Endothelial cell of umbilical vein (primary cell): ENCODE measurements at places on chromosomes 11 and 22.

GRCh38 chr11:35247863-35248262 lies 108.9 kb downstream of the CD44 start:
- DNase-seq, result no peak

DNA sequence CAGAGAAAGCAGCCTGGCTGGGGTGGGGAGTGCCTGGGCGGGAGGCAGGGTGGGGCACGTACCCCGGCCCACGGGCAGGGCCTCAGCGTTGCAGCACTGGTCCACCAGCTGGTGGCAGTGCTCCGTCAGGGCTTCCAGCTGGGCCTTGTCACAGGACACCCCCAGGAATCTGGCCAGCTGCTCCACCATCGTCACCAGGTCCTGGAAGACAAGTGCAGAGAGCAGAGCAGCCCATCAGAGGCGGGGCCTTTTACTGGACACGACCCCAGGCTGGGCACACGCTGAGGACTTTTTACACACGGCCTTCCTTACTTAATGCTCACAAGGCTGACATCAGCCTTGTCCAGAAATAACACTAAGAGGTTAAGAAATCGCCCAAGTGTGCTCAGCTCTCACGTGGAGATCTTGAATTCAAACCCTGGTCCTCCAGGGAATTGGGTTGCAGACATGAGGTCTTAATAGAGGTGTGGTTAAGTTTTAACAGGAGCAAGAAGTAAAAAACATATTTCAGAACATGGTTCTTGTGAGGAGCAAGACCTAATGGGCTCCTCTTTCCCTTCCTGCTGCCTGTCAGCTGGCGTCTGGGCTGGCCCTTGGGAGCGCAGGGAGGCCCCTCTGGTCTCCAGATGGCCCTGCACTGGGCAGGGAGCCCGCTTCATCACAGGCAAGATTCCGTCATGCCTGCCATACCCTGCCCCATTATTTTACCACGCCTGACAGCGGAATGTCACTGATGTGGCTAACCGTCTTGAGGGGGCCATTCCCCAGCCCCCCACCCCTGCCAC lies 17.1 kb upstream of the EFCAB6 start:
- DNase-seq, result no peak

DNA sequence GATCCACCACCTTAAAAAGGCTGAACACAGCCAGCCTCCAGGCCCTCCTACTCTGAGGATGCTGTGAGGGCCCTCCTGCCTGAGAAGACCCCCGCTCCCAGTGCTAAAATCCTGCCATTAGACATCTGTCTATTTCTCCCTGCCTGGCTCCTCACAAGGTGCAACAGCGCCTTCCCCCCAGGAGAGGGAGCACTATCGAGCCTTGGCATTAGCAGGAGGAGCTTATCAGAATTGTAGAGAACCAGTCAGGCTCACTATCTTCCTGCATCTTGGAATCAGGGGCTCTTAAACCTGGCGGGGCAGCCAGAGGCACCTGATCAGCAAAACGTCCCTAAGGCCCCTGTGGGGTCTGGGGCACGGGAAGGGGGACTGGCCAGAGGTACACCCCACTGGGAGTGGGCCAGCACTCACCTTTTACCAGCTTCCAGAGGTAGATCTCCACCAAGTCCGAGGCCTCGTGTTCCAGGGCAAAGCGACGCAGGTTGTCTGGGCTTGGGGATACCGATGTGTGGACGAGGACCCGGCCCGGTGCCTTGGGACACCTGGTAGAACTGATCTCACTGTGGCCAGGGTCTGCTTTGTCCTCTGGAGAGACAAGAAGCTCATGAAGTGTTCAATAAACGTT lies 28.7 kb downstream of the CHRDL2 start:
- DNase-seq, result peak; percentile 73

DNA sequence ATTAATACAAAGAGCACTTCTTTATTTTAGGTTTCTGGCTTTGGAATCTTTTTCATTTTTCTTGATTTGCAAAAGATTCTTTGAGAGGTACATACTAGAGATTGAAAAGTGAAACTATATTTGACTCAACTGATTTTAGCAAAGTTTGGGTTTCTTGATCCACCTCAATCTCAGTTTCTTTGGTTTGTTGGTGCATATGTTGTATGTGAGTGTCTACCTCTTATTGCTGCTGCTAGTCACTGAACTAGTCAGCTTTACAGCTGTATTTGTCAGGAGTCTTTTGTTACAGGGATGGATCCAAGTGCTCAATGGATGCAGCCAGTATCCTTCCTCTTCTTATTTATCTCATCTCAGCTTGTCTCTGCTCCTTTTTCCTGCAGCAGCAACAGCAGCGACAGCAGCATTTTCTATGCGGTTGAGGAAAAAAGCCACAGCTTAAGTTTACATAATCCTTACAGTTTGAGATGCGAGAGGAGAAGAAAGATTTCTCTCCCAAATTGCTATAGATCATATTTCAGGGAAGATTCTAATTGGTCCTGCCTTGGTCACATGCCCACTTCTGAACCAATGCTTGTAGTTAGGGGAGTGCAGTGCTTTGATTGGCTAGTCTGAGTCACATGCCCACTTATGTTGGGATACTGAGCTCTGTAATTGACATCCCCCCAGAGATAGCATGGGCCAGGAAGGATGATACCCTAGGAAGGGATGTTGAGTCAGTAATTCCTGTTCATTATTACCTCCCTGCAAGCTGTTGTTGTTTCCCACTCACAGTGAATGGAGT lies 10.0 kb upstream of the ZNRF3 start:
- no peak for DNase-seq

GRCh38 chr22:45912910-45913309 lies 64.1 kb downstream of the WNT7B start:
- no peak for DNase-seq

GRCh38 chr22:41998361-41999261 lies at the start of gene WBP2NL:
TSS of gene WBP2NL (plus strand) at chr22:41998788. CDS start at chr22:41998819, 31 bp downstream.
- DNase-seq, result peak; percentile 79

GRCh38 chr22:29673361-29674066 lies 46.3 kb upstream of the CABP7 start:
- no peak for DNase-seq

GRCh38 chr22:22547692-22548300 lies 11.3 kb downstream of the PRAME start:
- no peak for DNase-seq

DNA sequence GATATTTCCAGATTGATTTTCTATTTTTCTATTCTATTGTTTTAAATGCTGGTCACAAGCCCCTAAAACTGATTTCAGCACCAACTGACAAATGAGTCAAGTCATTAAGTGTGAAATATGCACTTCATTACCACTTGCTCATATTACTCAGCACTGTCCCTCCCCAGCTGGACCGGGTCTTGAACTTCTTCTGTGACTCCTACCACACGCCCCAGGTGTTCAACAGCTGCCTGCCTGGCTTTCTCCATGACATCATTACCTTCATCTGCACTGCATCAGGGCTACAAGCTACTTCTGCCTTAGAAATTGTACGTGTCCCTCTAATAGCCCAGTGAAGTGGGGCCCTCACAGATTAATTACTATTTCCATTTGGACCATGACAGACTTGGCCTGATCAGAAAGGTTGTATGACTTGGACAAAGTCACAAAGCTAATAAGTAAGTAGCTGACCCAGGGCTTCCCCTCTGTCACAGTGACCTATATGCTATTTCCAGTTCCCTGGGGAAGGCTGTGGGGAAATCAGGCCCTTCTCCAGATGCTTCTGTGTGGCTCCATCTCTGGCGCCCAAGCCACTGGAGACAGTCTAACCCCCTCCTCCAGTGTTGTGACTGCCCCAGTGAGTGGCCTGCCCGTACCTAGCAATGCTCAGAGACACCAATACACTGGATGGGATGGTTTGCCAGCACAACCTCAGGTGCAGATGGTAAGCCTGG lies 18.1 kb downstream of the TBC1D10A start:
- no peak for DNase-seq

DNA sequence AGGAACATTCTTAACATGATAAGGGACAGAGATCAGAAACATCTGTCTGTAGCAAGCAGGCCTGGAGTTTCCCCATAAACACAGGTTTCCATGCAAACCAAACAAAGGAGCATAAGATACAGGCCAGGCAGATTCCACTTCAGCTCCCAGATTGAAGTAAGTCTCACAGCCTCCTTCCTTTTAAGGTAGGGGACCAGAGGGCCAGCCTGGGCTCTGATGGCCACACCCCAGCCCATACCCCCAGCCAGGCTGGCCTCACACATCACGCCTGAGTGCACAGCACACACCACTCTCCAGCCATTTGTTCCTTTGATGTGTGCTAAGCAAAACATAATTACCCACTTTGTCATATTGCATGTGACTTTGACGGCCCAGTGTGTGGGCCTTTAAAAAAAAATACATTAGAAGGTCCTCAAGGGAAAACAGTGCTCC lies 518.7 kb downstream of the NTM start:
- DNase-seq, result no peak

DNA sequence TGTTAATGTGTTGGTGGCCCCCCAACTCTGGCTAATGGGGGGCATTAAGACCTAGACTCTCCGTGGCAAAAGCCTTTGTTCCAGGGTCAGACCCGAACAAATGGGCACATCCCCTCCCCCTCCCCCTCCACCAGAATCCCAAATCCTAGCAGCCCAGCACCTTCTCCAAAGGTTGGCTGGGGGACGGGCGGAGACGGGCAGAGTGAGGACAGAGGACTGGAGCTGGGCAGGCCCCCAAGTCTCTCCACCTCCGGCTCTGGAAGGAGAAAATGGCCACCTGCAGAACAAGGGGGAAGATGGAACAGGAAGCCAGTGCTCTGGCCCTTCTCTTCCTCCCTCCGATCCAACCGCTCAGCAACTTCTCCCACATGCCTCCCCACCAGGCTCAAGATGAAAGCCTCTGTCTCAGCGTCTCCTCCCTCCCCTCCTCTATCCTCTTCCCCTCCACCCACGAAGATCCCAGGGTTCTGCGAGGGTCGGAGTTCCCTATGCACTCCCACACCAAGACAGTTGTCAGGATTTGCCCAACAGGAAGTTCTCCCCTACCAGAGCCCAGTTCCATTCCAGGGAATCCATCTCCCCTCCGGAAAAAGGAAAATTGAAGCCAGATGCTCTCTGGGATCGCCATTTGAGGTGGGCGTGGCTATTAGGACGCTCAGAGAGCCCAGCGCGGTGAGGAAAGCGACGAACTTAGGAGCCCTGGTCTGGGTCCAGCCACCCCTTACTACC lies 20.1 kb downstream of the ADA2 start:
- no peak for DNase-seq

- DNase-seq, result peak; percentile 53
Observed at GRCh38 chr22:37345863-37346504, 63.7 kb downstream of the CYTH4 start.

DNA sequence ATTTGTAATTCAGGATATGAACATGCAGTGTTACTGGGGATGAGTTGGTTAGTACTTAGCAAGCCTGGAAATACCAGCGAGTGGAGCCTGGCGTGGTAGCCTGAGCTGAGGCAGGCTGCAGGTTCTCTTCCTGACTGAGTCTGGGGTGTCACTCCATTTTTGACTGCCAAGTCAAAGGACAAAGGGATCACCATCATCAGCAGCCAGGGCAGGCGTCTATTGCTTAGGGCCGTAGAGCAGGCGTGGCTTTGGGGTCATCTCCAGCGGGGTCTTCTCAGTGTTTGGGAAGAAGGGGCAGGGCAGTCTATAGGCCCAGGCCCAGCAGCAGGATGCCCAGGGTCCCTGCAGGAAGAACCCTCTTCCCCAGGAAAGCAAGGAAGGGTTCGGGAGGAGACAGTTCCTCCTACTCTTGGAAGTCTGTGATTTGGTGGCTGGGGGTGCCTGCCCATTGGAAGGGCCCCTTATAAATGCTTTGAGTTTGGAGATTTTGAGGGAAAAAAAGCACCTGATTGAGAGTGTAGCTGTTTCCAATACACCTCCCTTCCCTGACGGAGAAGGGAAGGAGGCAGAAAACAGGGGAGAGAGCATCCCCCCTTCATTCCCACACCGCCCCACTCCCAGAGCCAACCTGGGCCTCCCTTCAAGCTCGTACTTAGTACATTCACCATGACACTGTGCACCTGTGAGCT lies 51.5 kb upstream of the SPATA19 start:
- no peak for DNase-seq

GRCh38 chr11:90168571-90168970 lies 34.1 kb downstream of the NAALAD2 start:
- DNase-seq, result no peak

- DNase-seq, result no peak
Observed at GRCh38 chr11:133930767-133931448, 25.9 kb downstream of the IGSF9B start.

- DNase-seq, result no peak
Observed at GRCh38 chr22:40764763-40765441, 54.2 kb downstream of the SLC25A17 start.

DNA sequence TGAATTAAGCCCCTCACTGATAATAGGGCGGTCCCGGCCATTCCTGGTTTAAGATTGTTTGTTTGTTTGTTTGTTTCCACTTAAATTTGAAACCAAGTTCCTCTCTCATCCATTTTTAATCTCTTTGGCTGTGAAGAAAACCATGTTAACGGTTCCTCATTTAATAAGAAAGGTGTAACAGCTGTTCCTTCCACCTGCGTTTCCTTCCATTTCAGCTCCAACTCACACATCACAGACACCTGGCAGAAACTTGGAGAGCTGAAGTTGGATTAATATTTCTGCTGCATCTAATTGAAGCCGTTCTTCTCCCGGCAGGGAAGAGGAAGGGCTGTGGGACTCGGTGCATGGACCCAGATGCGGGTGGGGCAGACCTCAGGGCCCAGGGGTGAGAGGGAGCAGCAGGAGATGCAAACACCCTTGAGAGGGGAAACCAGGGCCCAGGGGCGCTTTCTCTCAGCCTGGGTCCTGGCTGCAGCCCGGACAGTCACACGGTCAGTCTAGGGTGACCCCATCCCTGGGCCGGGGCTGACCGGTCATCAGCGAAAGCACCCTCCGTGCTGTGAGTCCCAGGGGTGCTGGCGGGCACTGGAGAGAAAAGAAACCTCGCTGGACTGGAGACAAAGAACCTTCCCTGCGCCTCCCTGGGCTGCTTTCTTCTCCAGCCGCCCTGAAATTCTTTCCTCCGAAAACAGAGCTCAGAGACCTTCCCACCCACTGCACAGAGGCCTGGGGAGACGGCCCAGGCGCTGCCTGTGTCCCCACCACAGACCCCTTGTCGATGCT lies 242.0 kb downstream of the BRD1 start:
- no peak for DNase-seq

DNA sequence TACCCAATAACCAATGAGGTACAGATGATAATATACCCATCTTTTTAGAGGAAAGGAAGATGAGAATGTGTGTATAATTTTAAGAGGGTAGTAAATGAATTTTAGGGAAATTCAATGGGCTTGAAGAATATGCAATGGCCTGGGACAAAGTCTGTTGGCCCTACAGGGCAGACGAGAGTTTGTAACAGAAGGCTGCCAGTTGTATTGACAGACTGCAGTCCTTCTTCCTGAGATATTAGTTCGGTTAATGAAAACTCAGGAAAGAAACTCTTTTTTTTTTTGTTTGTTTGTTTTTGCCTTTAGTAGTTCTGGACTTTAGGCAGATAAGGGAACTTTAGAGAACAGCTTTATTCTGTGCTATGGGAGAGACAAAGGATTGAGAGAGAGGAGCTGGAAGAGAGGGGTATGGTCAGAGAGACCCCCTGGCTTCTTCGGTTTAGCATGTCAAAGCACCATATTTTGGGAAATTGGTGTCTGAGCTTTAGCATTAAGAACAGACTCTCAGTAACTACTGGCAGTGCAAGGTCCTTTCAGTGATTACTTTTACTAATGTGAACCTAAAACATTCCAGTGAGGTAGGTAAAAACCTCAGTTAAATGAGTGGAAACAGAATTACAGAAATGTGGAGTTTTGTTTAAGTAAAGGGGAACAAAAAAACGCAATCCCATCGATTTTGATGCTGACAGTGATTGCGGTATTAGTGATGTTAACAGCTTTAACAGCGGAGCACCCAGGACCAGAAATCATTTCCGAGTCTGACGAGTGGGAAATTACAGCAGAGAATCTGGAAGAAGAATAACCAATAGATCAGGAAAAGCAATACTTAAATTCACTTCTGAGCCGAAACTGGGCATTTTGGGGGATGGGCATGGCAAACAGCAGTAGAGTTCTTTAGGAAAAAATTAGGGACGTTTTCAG lies 644 bp upstream of the NAALAD2 start:
- peak; percentile 2 for DNase-seq
